ENCODE measurements at places on chromosomes 6 and 20.

GRCh38 chr20:23147964-23148730 lies 62.0 kb upstream of the CD93 start:
- no peak for DNase-seq

DNA sequence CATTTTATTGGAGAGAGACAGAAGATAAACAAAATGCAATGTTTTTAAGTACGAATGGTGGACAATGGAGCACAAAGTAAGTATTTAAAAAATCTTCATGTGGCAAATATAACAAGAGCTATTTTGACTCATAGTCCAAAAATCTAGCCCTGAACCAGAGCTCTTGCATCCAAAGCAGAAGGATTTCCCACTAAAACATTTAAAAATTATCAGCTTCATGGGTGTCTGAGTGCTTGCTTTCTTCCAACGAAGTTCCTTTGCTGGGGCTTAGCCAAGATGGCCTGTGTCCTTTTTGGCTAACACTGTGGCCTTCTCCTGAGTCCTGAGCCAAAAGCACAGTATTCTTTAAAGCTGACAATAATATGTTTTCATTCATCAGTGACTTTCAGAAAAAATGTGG lies 161.7 kb downstream of the RIMS1 start:
- no peak for DNase-seq

- no peak for DNase-seq
These were observed 16.6 kb upstream of the HCK start for GRCh38 chr20:32035426-32035779.

GRCh38 chr6:100461278-100461916 lies 3.3 kb downstream of the SIM1 start:
- DNase-seq = no peak

GRCh38 chr6:43897571-43898302 lies 127.7 kb downstream of the VEGFA start:
- DNase-seq = no peak

DNA sequence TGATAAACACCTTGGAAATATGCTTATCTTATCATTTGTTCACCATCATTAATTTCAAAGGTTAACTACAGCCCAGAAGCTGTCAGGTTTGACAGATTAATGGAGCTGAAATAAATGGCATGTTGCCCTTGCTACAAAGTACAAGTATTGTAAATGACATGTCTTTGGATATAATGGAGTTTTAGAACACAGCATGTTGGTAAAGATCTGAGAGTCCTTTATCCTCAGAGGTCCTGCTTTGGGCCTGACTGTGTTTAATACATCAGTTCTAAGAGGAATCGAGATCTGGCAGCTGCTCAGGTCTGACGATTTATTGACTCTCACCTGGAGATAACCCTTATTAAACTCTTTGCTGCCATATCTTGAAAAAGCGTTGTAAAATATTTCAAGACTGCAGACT lies 222.7 kb upstream of the OPRM1 start:
- DNase-seq = no peak

All from CD4-positive, alpha-beta memory T cell (primary cell).